ENCODE measurements at places on chromosomes 6 and 20. TPM values are rescaled to one million over a fixed set of nuclear protein-coding genes. Genes with fewer than 3 reads are reported as not detected.
A peak's percentile ranks its signal among the peaks of the same experiment; 100 is the strongest.

The CCN6 gene
- total RNA-seq = not detected

The MOG gene
- 0.18 TPM for total RNA-seq

The ADGRF1 gene
- total RNA-seq = under 0.01 TPM

The BLOC1S5 gene
- total RNA-seq = 17.8 TPM

The BTBD3 gene
- total RNA-seq = 535 TPM

The SLC22A16 gene
- 0.91 TPM for total RNA-seq

The ALDH8A1 gene
- total RNA-seq = 5.9 TPM

The SEMG2 gene
- not detected for total RNA-seq

- DNase-seq = peak; percentile 64
Observed at GRCh38 chr20:49685161-49685601, 28.5 kb downstream of the B4GALT5 start.

DNA sequence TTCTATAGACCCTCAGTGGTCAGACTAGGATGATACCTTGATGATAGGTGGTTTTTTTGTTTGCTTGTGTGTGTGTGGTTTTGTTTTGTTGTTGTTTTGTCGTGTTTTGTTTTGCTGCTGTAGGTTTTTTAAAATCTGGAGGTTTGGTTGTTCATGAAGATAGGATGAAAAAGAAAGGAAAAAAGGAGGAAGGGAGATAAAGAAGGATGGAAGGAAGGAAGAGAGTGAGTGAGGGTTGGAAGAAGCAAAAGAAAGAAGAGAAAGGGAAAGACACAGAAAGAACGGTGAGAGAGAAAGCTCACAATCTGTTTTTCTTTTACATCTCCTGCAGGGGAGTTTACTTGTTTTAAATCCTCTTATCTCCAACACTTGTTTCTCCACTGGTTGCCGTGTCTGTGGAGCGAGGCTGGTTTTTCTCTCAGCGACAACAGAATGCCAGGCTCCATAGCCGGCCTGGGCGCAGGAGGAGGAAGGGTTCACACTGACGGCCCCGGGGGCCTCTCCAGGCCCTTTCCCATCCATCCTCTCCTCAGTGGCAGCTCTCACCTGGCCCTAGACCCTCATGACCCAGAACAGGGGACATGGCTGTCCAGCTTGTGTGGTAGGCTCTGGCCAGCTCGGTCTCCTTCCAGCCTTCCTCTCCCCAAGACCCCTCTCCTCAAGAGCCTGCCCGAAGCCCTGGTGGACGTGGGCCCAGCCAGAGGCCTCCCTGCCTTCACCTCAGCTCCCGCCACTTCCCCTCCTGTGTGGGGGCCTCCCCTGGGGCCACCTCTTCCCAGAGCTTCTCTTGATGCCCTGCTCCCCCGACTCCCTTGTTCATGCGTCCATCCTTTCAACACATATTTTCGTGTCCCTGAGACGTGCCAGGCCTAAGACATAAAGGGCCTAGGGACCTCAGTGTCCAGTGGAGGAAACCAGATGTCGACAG is 168.4 kb downstream of the VEGFA start:
- no peak for DNase-seq

GRCh38 chr6:143187238-143187923 is 126.7 kb downstream of the AIG1 start:
- DNase-seq = no peak

GRCh38 chr6:139996253-139996834 is 621.9 kb upstream of the CITED2 start:
- DNase-seq = peak; percentile 6

DNA sequence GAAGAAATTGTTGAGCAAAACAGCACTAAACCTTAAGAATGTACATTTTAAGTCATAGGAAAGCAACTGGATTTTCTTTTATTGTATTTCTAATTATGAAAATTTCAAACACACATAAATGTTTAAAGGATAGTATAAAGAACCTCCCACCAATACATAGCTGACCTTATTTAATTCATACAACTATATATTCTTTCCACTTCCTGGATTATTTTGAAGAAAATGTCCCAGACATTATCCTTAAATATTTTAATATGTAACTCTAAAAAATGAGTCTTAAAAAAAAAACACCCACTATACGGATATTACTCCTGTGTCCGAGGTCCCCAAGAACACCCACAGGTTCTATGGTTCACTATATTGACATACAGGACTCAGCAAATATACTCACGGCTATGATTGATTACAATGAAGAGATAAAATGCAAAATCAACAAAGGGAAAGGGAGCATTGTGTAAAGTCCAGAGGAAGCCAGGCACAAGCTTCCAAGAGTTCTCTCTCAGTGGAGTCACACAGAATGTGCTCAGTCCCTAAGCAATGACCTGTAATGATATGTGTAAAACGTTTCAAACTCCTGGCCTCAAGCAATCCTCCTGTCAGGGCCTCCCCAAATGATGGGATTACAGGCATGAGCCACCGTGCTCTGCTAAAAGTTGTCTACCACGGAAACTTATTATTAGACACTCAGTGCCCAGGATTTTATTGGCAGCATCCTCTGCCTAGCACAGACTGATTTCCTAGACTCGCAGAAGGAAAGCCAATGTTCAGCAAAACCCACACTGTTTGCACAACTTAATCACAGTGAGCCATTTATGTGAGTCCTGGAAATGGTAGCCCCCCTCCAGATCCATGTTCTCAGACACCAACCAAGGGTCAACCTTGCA is 23.2 kb downstream of the GLYATL3 start:
- no peak for DNase-seq

DNA sequence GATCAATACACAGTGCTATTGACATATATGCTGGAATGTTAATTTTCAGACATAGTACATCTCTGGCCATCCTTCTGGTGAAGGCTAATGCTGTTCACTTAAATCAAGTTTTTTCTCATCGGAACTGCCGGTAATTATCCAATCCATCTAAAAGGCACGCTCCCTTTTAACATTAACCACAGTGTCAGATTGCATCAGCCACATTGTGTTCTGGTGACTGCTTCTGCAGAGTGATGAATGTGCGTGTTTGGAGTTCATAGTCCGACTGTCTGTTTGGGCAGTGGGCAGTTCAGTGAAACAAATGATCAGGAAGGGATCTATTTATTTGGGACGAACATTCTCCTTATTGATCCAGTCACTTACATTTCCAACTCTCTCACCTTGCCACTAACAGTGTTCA is 49.5 kb downstream of the SOBP start:
- DNase-seq = no peak

DNA sequence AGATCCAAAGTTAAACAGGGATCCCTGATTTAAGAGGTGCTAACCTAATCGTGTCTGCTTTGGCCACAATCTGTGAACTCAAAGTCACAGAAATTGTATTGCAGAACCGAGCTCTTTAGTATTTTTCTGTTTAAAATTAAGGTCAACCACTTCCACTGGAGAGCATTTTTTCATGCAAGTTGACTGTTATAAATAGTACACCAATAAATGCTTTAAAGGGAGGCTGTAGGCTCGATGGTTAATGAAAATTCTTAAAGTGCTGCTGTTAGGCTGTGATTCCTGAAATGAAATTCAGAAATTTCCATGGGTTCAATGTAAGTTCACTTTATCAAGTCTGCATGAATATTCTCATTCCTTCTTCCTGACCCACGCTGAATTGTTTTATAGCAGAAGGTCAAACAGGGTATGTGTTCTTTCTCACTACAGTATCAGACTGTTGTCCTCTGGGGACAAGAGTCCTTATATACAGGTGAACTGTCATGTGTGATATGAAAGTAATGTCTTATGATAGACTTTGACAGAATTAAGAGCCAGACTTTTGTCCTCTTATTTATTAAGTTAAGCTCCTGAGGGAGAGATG is 92.5 kb upstream of the HDGFL1 start:
- no peak for DNase-seq

DNA sequence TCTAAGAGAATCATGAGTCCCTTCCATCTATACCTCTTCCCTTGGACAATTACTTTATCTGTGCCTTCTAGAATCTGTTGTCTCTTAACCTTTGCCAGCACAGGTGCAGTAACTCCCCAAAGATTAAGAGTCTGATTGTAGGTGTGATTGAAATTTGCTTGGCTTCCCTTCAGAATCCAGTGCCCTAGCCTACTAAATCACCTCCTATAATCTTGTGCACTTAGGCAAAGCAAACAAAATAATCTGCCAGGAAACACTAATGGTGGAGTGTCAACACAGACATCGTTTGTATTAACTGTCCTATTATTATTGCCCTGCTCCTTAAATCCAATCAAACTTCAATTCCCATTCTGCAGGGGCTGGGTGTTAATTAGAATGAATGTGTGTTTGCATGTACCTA is 28.0 kb downstream of the ID4 start:
- no peak for DNase-seq

GRCh38 chr6:1724616-1725015 is 114.9 kb downstream of the FOXC1 start:
- no peak for DNase-seq

DNA sequence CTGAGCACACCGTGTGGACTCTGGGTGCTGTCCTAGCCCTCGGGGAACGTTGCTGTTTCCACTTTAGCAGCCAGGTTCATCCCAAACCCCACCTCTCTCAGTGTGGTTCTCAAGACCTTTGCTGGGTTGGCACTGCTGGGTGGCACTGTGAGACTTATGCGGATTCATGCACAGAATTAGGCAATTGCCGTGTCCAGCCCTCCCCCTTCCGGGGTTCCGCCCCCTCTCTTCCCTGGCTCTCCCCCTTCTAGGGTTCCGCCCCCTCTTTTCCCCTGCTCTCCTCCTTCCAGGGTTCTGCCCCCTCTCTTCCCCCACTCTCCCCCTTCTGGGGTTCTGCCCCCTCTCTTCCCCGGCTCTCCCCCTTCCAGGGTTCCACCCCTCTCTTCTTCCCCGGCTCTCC is 39.8 kb upstream of the SLCO4A1 start:
- DNase-seq = no peak

DNA sequence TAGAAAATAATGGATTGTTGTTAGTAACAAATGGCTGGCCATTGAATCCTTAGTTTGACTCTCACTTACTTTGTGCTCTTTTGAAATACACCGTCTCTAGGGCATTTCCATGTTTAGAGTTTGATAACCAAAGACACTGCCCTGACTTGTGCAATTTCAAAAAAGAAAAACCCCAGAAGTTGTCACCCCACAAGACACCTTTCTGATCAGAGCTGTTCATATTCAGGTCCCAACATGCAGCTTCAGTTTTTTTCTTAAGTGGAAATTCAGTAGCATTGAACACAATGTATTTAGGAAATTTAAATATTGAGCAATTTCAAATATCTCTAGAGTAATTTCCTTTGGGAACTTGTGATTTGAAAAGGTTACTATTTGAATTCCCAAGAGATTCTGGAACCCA is 19.4 kb downstream of the CRYBG1 start:
- DNase-seq = no peak

GRCh38 chr6:145003145-145003544 is 718.0 kb downstream of the UTRN start:
- DNase-seq = no peak

- no peak for DNase-seq
Observed at GRCh38 chr6:136720045-136720770, 72.1 kb downstream of the MAP3K5 start.

GRCh38 chr6:168113226-168113625 is 34.2 kb upstream of the FRMD1 start:
- no peak for DNase-seq

- no peak for DNase-seq
Observed at GRCh38 chr6:116933485-116933884, 56.4 kb downstream of the RFX6 start.

DNA sequence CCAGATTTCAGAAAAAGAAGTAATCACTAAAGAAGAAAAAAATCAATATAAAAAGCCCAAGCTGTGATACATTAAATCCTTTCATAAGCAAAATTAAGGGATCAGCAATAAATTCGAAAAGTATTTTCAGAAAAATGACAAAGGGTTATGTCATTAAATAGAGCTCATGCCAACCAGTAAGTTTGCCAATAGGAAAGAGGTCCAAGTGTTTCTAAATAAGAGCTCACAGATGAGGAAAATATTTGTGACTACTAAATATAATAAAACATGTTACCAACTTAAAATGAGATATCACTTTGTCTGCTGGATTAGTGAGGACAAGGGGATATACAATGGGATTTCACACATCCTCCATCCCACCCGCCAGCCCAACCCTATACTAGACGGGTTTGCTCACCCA is 140.3 kb upstream of the EYA4 start:
- no peak for DNase-seq

GRCh38 chr20:21241406-21241805 is 61.7 kb upstream of the XRN2 start:
- DNase-seq = no peak

DNA sequence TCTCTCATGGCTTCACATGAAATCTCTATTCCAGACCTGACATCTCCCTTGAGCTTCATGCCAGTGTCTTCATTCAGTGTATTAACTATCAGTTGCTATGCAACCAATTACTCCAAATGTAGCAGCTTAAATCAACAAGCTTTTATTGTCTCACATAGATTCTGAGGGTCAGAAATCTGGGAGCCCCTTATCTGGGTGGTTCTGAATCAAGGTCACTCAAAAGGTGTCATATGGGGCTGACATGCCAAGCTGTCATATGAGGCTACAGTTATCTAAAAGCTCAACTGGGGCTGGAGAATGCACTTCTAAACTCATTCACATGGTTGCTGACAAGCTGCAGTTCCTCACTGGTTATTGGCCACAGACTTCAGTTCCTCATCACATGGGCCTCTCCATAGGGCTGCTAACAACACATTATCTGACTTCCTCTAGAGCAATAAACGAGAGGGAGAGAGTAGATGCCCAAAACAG is 7.3 kb upstream of the CGA start:
- DNase-seq = no peak

DNA sequence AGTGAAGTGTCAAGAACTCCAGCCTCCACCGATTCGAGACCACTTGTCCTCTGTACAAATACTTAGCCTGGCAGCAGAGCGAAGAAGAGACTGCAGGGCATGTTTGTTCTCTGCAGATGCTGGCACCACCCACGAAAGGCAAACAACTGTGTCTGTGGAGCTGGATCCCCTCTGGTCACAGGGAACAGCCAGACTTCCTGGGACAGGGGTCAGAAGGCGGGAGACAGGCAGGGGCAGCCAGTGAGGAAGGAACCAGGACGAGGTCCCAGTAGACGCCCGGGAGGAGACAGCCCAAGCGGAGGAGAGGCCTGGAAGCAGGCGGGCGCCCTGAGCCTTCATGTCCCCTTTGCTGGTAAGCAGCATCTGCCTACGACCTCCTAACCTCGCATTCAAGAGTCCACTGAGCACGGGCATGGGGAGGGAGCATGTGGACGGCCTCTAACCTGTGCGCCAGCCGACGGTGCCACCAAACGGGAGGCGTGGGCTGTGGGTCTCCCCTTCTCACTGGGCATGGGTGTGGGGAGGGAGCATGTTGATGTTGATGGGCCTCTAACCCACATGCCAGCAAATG is 265.5 kb downstream of the DLL1 start:
- no peak for DNase-seq

- no peak for DNase-seq
Observed at GRCh38 chr6:395432-396125, 4.0 kb downstream of the IRF4 start.

DNA sequence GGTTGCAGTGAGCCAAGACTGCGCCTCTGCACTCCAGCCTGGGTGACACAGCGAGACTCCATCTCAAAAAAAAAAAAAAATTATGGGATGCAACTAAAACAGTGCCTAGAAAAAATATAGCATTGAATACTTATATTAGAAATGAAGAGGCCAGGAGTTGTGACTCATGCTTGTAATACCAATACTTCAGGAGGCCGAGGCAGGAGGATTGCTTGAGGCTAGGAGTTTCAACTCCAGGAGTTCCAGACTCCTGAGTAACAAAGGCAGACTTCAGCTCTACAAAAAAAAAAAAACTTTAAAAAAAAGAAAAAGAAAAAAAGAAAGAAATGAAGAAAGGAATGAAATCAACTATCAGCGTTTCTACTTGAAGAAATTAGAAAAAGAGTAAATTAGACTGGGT is 17.1 kb upstream of the GJA1 start:
- DNase-seq = no peak

GRCh38 chr20:24955045-24955444 is 6.0 kb downstream of the CST7 start:
- DNase-seq = no peak
